ENCODE measurements at places on chromosomes 5 and 9.

DNA sequence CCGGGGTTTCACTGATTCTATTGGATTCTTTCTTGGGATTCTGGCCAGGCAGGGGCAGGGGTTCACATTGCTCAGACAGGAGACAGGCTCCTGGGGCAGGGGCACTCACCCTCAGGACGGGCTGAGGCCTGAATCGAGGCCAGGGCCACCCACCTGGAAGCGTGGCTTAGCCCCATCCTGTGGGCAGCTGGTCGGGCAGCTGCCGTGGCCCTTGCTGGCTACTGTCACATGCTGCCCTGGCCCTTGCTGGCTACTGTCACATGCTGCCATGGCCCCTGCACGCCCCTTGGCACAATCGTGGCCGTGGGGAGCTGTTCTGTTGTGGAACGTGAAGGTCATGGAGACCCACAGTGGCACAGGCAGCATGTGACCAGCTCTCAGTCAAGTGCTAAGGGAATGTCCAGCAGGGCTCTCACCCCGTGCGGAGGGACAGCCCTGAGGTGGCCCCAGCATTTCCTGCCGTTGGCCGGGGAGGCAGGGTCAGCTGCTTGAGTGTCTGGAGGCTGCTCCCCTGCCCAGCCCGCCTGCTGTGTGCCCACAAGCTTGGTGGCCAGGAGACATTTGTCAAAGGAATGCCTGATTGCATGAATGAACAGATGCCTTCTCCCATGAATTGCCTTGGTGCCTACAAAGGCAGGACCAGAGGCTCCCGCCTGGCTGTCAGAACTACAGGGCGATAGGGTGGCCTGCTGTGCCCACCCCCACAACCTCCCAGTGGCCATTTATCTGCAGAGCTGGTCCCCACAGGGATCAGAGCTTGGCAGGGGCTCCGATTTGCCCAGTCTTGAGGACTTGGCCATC lies 16.9 kb upstream of the TMEM250 start:
- DNase-seq = no peak

GRCh38 chr9:63816751-63817621 lies 1468.0 kb downstream of the FOXD4L5 start:
- peak; percentile 93 for DNase-seq

- DNase-seq = peak; percentile 32
These were observed 71.5 kb downstream of the HSPA4 start for GRCh38 chr5:133123297-133123696.

DNA sequence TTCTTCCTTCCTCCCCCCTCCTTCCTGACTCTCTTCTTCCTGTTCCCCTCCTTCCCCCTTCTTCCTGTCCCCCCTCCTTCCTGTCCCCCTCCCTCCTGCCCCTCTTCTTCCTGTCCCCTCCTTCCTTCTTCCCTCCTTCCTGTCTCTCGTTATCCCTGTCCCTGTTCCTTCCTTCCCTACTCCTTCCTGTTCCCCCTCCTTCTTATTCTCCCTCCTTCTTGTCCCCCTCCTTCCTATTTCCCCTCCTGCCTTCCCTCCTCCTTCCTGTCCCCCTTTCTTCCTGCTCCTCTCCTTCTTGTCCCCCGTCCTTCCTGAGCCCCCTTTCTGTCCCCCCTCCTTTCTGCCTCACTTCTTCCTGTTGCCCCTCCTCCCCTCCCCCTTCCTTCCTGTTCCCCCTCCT lies 70.6 kb downstream of the COL5A1 start:
- no peak for DNase-seq

DNA sequence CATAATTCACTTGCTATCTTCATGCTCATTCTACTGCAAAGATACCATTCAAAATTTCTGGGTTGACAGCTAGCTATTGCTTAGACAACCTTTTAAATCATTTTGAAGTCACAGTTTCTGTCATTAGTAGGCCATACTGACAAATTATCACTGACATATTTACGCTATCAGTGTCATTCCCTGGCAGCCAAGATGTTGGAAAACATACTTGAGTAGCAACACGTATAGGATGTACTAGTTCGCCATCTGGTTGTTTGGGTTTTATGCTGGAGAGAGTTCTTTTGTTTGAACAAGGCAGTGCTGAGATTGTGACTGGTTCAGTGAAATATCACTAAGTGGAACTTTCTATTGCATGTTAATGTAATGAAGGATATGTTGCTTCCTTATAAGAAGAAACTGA lies 621.9 kb downstream of the DTWD2 start:
- DNase-seq = no peak

DNA sequence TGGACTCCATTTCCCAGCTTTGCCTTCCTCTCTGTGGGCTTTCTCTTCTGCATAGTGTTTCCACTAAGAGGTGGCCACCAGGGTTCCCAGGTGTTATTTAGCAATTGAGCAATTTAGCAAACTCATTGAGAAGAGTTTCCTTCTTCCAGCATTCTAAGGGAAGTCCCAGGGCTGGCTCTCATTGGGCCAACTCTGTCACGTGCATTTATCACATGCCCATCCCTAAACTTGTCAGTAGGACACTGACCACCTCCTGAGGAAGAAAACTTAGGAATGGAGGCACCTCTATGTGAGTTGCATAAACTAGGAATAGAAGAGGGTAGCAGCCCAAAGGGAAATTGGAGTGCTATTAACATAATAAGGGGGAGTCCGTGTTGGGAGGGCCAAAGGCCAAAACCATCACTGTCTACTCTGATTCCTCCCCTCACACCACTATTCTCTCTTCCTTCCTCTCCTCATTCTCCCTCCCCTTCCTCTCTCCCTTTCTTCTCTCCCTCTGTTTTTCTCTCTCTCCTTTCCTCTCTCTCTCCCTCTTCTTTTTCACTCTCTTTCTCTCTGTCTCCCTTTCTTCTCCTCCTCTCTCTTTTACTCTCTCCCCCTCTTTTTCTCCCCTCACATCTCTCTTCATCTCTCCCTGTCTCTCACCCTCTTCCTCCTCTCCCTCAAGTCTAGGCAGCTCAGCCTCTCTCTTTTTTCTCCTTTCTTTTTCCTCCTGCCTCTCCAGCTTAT lies 213.4 kb downstream of the PALM2AKAP2 start:
- DNase-seq = no peak

GRCh38 chr5:41935544-41935943 lies 10.5 kb downstream of the FBXO4 start:
- DNase-seq = no peak

DNA sequence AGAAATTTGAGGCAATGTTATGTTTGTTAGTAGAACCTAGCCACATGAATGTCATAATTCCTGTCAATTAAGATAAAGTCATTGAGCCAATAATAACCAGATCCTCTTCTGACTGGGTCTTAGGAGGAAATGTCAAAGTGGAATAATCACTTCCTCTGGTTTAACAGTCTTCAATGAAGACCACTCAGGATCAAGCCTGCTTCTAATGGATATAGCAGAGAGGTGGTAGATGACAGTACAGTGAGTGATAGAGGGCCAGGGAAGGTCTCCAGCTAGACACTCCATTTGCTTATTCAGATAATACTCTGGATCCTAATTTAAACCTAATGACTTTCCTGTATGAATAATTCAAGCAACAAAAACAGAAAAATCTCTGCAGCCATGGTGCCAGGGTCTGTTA lies 474.2 kb downstream of the DNAH5 start:
- no peak for DNase-seq

DNA sequence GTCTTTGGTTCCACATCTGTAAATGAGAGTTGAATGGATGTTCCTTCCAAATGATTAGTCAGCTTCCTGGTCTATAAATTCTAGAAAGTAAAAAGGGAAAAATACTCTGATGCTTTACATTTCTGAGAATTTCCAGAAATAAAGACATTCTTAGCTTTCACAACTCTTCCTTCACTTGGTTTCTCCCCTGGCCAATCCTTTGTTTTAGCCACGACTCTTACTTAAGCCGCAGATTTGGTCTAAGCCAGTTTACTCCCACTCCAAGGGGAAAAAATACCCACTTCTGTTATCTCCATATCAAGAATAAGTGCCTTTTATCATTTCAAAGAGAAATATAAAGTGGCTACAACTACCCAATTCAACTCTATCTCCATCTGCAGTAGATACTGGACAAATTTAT lies 29.7 kb downstream of the PWWP2A start:
- no peak for DNase-seq

DNA sequence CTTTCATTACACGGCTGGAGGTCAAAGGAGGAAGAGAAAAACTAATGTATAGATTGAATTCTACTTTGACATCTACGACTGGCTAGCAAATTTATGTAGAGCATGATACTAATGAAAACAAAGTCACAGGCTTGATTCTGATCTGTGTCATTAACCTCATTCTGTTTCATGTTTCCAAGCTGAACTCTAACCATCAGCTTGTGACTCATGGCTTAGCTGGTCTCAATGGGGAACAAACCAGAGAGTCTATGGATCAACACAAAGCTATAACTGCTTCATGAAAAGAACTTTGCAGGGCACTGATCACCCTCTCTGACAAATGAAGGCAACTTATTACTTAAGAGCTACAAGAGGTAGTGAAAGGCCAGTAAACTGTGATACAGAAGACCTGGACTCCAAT lies 23.6 kb upstream of the PDE4D start:
- DNase-seq = no peak

- no peak for DNase-seq
These were observed 8.0 kb upstream of the LAMC3 start for GRCh38 chr9:131001021-131001420.

All from activated CD8-positive, alpha-beta memory T cell treated with anti-CD3 and anti-CD28 coated beads, Interleukin-2, amount 50 U/mL, for 48 hours (primary cell).